ENCODE measurements at places on chromosomes 3 and 15.
A peak's percentile ranks its signal among the peaks of the same experiment; 100 is the strongest.

DNA sequence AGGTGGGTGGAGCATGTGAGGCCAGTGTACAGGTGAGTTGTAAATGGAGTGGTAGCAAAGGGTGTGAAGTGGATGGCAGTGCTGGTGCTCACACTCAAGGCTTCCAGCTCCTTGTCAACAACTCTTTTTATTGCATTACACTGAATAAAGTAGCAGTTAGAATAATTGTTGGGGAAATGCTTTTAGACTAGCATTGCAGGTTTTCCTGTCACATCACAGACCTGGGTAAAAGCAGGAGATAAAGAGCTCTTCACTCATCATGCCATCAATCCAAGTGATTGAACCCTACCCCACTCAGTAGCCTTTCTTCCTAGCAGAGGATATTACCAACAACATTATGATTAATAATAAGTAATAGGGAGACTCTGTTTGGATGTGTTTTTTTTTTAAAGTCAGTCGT lies 81.6 kb downstream of the CDIN1 start:
- DNase-seq: no peak

DNA sequence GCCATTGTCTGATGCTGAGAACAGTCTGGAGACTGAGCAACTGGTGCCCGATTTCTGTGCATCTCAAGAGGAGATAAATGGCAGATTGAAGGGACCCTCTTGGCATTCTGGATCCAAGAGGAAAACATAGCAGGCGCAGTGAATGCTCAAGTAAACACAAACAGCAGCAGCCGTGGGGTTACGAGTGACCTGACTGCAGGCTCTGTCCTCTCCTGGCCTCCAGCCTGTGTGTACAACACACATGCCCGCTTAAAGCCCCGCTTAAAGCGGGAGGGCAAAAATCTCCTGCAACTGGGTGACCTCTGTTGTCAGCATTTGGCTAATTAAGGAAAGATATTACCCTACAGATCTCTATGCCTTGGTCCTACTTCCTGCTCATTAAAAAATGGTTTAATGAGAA lies 120.5 kb downstream of the GREM1 start:
- no peak for DNase-seq

DNA sequence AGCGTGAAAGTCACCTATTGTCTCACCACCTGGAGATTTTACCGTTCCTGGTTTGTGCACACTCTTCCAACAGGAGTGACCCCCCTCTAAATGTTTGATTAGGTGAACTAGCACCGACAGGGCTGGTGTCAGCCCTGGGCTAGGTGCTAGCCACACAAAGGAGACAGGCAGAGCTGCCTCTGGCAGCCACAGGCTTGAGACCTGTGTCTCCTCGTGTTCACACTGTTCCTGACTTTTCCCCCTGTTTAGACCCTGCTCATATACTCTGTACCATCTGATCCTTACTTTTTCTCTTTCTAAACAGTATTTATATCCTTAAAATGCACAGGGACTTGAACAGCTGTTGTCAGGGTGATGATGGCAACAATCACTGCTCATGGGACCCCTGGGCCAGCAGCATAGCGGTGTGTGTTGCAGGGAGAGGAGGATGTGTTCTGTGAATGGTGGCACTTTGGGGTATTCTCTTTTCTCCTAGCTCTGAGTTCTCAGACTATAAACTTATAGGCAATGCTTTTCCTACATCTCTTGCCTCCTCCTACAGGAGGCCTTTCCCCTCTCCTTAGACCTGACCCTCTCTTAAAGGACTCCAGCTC lies 5.5 kb downstream of the CD80 start:
- no peak for DNase-seq

DNA sequence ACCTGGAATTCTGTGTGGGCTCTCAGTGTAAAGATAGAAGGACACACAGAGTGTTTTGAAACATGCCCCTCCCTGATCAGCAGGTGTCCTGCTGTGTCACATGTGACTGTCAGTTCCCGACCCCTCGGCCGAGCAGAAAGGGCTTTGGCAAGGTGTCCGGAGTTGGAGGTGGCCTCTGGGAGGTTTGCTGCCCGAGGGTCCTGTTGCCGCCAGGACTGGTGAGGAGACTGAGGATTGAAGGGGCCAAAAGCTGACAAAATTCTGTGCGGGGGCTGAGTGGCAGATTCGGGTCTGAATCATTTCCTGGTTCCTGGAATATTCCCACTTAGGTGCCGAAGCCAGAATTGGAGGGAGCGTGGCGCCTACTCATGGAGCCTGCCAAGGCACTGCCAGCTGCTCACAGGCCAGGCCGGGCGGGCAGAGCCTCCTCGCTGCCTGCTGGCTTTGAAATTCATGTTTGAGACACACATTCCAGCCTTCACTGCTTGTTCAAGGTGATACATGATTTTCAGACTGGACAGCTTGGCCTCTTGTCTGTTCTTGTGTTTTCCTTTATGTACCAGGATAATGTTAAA lies 83.8 kb downstream of the APBA2 start:
- no peak for DNase-seq

GRCh38 chr15:55998478-55998877 lies 5.1 kb upstream of the NEDD4 start:
- no peak for DNase-seq

GRCh38 chr3:140830391-140830790 lies 111.2 kb upstream of the SLC25A36 start:
- DNase-seq: no peak

GRCh38 chr3:79139395-79140068 lies 628.3 kb downstream of the ROBO1 start:
- DNase-seq: no peak

GRCh38 chr3:42590989-42591756 lies 513 bp downstream of the SS18L2 start:
- no peak for DNase-seq

- DNase-seq: no peak
Observed at GRCh38 chr3:114108137-114108536, 51.6 kb downstream of the QTRT2 start.

- DNase-seq: no peak
Observed at GRCh38 chr3:98325055-98325454, 28.6 kb upstream of the OR5K4 start.

DNA sequence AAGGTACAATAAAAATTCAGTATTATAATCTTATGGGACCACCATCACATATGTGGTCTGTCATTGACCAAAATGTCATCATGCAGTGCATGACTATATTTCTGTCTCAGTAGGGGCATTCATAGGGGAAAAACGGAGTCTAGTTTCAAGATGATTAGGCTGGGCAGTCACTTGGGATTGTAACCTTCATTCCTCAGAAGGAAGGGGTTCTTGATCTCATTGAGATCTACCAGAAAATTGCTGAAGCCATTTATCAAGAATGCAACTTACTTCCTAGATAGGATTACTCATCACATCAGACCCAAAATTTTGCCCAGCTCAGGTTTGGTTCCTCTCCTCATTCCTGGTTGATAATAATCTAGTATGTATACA lies 37.3 kb downstream of the BTD start:
- DNase-seq: no peak

- no peak for DNase-seq
Observed at GRCh38 chr3:69648126-69648525, 91.1 kb upstream of the MITF start.

GRCh38 chr3:66816090-66816761 lies 181.9 kb upstream of the KBTBD8 start:
- DNase-seq: peak; percentile 2

DNA sequence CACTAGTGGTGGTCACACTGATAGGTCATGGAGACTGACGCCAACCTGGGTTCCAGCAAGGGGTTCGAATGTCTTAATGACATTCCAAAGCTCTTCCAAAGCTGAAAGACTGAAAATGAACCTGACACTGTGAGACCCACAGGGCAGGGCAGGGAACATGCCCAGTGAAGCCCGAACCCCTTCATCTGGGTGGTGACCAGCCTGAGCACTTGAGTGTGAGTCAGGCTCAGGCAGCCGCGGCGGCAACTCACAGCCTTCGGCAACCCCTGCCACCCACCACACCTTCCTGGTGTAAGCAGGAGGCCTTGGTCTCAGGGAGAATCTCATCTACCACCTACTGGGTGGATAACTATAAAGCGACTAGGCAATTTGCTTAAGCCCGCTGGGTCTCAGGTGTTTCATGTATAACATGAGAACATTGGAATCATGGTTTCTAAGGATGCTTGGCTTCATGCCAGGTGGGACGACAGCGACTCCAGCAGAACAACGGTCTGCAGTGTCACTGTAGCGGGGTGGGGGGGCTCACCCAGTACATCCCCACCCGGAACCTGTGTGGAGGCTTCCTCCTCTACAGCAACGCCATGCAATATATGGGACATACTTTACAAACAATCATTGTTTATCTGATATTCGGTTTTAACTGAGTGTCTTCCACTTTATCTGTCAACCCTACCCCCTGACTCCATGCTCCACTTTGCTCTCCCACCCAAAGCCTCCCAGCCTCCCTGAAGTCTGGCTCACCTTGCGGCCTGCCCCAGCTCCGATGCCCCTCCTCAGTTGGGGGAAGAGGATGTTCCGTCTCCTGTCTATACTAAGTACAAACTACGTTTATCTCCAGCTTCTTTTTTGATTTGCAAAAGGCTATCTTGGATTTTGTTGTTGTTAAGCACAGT lies 125.0 kb upstream of the MEF2A start:
- no peak for DNase-seq

DNA sequence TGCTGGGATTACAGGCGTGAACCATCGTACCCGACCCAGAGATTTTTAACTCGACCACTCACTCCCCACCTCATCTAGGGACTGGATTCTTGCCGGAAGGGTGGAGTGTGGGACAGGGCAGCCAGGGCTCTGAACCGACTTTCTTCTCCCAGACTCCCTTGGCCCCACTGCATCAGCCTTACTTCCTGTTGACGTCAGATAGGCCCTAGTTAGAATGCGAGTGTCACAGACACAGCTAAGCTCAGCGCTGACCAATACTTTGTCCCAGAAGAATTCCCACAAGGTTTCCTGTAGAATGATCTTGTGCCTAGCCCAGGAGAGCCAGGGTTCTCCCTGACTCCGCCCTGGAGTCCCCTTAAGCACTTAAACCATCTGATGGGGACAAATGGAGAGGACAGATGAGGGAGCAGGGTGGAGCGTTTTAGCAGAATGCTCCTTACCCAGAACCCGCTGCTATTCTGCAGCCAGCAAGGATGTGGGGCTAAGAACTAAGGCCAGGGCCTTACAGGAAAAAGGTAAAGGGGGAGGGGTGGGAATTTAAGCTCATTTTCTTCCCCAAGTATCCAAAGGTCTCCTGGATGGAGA lies 5.8 kb upstream of the TUSC2 start:
- DNase-seq: no peak

- no peak for DNase-seq
Observed at GRCh38 chr3:147381596-147381995, 24.7 kb downstream of the ZIC4 start.

GRCh38 chr15:44450172-44450571 lies 22.7 kb downstream of the CTDSPL2 start:
- DNase-seq: no peak

GRCh38 chr15:52097180-52097579 lies 15.4 kb downstream of the BCL2L10 start:
- DNase-seq: no peak

DNA sequence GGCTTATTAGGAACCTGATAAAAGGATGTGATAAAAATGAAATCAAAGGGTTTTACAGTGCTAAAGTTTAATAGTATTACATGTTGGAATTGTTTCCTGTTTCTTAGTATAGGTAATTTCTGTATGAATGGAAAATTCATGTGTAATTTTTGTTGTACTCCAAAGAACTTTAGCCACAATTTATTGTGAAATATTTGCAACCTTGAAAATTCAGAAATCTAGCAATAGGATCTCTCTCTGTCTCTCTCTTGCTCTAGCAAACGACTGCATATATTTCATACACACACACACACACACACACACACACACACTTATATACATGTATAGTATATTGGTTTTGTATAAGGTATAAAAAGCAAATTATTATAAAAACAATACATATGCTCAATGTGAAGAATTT lies 59.6 kb downstream of the PIAS1 start:
- no peak for DNase-seq

GRCh38 chr15:70284438-70285214 lies 186.9 kb upstream of the TLE3 start:
- DNase-seq: no peak

GRCh38 chr3:88362428-88362827 lies 212.7 kb downstream of the C3orf38 start:
- no peak for DNase-seq

- DNase-seq: no peak
Observed at GRCh38 chr3:52001443-52001974, 5.8 kb upstream of the RPL29 start.

DNA sequence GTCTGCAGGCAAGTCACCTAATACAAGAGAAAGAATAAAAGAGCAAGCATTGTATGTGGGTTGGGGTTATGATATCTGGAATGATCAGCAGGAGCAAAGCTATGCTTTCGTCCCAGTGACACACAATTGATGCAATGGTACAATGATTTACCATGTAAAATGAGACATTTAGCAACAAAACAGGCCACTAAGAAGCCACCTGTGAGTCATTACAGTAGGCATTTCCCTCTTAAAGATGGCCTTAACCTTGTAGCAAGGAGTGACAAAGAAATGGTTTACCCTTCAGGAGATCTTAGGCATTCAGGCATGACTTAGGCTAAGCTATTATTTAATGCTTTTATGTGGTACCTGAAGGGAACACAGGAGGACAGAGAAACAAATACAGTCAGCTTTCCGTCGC lies 373.3 kb upstream of the RBMS3 start:
- DNase-seq: no peak

- DNase-seq: no peak
Observed at GRCh38 chr3:59771768-59772181, 722.0 kb upstream of the CFAP20DC start.

- no peak for DNase-seq
Observed at GRCh38 chr15:25847051-25847450, 16.1 kb downstream of the ATP10A start.

DNA sequence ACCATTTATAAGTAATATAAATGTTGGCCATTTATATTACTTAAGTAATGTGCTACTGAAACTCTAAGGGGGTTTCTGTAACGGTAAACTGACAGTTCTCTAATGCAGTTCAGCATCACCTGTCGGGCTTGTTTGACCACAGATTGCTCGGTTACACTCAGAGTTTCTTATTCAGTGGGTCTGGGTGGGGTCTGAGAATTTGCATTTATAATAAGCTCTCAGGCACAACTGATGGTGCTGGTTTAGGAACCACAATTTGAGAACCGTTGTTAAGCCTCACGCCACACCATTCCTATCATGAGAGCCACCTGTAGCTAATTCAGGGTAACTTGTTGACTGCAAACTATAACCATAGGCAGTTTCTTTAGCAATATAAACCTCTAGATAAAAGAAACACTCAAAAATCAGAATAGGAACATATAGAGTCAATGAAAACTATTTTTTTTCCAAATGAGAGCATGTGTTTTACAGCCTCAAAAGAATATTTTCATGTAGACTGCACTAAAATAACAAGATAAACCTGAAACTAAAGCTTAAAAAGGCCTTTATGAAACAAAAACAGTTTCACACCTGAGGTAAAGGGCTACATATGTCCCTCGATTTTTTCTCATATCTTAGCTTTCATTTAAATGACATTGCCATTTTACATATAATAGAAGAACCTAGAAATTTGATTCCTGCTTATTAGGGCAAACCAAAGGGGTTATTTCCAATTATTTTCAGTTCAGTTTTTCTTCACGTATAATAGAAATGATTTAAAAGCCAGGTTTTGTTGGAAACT lies 604.8 kb downstream of the UNC13C start:
- DNase-seq: no peak

GRCh38 chr15:89936051-89936785 lies 23.5 kb upstream of the ARPIN start:
- DNase-seq: no peak

- no peak for DNase-seq
Observed at GRCh38 chr3:169901453-169901852, 9.9 kb upstream of the SAMD7 start.

GRCh38 chr3:111619833-111620232 lies 24.7 kb upstream of the ZBED2 start:
- DNase-seq: no peak

Measured in NCI-H1436 treated with DMSO at 0.1 percent for 48 hours (cell line).